ENCODE measurements at places on chromosomes 2 and 18.

DNA sequence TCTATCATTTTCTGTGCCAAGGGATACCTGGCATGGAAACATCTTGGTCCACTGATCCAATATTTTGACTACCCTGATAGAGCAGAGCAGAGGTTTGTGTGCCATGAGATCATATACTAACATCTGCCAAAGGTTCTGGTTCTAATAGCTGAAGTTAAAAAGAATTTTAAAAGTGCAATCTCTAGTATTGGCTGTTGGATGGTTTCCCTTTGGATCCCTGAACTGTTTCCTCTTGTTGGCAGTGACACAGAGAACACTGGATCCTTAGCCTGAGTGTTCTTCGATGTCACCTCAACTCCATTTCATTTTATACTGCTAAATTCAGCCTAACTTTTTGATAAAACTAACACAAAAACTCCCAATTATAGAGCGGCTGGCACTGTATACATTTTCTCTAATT is 169.3 kb upstream of the FBXO11 start:
- no peak for DNase-seq

GRCh38 chr2:232537499-232537898 is 2.0 kb upstream of the CHRNG start:
- DNase-seq: no peak

DNA sequence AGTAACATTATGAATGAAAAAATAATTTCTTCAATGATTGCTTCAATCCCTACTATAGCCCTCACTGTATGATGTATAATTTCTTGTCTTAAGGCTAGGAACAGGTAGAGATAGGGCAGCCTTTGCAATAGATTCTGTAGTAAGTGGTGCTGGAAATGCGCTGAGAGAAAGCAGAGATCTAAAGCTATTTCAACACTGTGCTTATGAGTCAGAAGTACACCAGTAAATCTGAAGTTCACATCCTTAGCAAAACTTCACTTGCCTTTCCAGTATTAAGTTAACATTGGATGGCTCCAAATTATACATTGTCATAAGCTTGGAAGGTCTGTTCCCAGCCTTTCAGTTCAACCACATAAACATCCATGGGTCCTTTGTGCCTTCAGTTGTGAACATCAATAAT is 178.2 kb upstream of the EPHA4 start:
- DNase-seq: no peak

GRCh38 chr2:221270806-221271205 is 301.3 kb downstream of the EPHA4 start:
- DNase-seq: no peak

- DNase-seq: no peak
Measured at GRCh38 chr2:60659026-60659425, 97.0 kb upstream of the PAPOLG start.

DNA sequence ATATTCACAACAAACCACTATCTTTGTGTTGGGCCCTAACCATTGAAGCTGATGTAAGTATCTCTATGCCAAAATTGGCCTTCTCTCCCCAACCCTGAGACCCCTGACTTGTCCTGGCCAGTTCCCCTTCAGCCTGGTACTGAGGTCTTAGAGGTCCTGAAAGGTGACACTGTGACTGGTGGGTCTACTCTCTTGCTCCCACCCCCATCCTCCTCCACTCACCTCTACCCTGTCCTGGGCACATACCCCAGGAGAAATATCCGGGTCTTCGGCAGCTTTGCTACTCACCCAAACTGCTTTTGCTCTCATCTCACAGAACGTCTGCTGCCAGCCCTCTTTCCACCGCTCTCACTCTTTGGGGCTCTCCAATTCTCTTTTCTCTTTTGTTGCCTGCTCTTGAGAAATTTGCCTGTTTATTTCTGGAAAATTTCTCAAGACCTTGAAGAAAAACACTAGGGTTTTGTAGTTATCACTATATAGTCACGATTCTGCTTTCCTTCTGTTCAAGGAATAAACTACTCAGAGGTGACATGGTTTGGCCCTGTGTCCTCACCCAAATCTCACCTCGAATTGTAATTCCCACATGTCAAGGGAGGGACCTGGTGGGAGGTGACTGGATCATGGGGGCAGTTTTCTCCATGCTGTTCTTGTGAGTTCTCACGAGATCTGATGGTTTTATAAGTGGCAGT is 133.8 kb upstream of the PKDCC start:
- no peak for DNase-seq

- DNase-seq: no peak
Measured at GRCh38 chr18:6745504-6746031, 16.1 kb downstream of the ARHGAP28 start.

GRCh38 chr2:65199891-65200290 is 27.7 kb upstream of the ACTR2 start:
- DNase-seq: no peak

- no peak for DNase-seq
Measured at GRCh38 chr2:104312684-104313083, 541.2 kb upstream of the POU3F3 start.

GRCh38 chr2:118859157-118859770 is 11.8 kb upstream of the EN1 start:
- no peak for DNase-seq

DNA sequence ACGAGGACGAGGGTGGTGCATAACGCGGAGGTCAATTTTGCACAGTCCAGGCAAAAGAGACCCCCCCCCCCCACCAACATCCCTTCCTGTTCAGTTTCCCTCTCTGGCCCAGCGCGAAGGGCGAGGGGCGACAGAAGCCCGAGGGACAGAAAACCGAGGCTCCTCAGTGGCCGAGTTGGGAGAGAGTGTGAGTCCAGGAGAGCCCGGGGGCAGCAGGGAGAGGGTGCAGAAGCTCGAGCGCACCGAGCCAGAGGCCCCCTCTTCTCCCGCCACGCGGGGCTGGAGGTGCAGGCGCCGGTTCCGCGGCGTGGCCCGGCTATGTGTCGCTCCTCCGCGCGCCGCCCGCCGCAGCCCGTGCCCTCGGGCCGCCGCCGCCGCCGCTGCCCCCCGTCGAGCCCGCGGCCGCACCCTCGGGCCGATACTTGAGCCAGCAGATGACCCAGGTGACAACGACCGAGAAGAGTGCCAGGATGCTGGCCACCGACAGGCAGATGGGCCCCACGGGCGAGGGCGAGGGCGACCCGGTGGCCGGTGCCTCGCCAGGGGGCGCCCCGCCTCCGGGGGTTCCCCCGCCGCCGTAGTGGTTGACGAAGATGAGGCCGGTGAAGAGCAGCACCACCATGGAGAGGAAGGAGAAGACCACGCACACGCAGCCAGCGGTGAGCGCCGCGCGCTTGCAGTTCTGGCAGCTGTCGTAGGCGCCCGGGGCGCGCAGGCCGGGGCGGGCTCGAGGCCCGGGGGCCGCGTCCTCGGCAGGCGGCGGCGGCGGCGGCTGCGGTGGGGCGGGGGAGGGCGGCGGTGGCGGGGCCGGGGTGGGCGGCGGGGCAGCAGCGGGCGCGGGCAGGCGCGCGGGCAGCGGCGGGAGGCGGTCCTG is 20.2 kb upstream of the PAX3 start:
- DNase-seq: no peak

- no peak for DNase-seq
Measured at GRCh38 chr2:232610081-232610480, 23.3 kb upstream of the EFHD1 start.

- DNase-seq: no peak
Measured at GRCh38 chr2:224022486-224022885, 16.6 kb downstream of the SERPINE2 start.

- no peak for DNase-seq
Measured at GRCh38 chr2:170711774-170712652, 3.1 kb upstream of the SP5 start.

GRCh38 chr2:134501476-134502091 is 217.2 kb downstream of the TMEM163 start:
- DNase-seq: no peak
